Glutamatergic neuron (in vitro differentiated cells): ENCODE measurements at places on chromosomes 1 and 21.

- peak; percentile 47 for DNase-seq
Measured at GRCh38 chr1:53811414-53811851, 26.7 kb downstream of the NDC1 start.

DNA sequence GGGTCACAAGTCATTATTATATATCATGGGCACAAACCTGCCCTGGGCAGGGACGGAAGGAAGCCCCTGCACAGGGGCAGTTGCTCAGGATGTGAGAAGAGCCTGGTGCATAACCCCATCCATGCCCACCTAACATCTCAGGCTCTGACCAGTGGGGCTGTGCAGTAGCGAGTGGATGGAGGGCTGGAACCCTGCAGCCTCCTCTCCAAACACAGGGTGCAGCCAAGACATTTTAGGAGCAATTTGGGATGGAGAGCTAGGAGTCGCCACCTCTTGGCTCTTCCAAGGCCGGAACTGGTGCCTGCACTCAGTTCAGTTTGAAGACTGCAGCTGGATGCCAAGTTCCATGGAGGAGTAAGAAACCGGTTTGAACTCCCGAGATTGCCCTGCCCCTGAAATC lies 2.8 kb downstream of the MX1 start:
- no peak for DNase-seq

- no peak for DNase-seq
Measured at GRCh38 chr1:232423591-232423990, 206.3 kb downstream of the SIPA1L2 start.

GRCh38 chr1:150148837-150149270 lies 862 bp upstream of the PLEKHO1 start:
- no peak for DNase-seq

DNA sequence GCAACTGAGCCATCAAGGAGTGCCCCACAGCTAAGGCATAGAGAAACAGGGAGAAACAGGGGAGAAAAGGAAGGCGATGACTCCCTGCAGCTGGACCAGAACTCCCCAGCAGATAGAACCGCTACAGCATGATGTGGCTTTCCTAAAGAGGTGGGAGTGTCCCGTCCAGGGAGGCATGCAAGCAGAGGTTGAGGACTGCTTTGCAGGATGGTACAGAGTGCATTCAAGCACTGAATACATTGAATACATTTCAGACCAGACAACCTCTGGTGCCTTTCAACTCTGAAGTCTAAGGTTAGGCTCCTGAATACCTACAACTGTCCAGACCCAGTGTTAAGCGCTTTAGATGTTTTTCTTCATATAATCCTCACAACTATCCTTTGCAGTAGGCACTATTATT lies 13.3 kb downstream of the DLGAP3 start:
- DNase-seq = no peak

DNA sequence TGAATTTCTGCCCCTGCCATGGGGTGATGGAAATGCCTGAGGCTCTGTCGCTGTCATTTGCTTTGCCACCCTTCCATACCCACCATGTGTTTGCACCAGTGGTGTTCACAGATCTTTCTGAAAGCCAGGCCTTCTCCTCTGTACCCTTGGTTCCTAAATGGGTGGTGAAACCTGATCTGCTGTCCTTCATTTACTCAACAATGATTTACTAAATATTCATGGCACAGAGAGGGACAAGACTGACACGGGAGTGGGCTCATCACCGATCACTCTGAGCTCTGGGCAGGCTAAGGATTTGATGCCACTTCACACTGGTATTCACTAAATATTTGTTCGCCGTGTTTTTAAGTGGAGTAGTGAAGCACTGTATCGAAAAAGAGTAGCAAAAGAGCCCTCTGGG lies 40.9 kb downstream of the LRRC8B start:
- DNase-seq = no peak

GRCh38 chr21:15159382-15160020 lies 94.7 kb upstream of the NRIP1 start:
- DNase-seq = no peak

DNA sequence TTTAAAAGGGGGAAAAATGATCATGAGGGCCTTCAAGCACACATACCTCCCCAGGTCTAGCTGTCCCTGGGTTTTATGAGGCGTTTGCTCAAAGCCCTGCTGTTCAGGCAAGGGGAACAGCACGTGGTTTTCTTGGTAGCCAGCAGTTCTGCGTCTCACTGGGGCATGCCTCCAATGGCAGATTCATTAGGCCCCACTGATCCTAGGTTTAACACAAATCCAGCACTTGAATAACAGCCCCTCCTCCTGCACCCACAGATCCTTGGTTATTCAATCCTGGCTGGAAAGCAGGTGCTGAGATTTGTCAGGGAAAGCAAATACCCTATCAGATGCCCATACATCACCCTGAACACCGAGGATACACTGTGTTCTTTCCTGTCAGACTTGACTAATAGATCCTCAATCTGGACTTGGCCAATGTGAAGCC lies 106.4 kb downstream of the ZC3H11B start:
- DNase-seq = no peak

DNA sequence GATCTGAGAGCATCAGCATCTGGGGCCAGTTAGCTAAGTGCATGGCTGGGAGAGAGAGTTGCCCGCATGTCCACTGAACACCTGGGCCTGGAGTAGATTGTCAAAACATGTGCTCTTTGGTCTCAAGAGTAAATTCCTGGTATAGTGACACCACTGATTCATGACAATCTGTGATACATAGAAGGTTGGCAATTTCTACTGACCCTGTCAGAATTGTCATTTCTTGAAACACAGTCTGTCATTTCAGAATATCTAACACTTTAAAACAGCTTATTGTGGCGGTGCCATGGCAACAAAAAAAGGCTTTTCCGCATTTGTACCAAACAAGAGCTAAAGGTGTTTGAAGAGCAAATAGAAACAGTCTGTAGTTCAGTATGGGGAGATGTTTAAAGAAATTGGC lies 186.4 kb upstream of the FAM78B start:
- DNase-seq = no peak

DNA sequence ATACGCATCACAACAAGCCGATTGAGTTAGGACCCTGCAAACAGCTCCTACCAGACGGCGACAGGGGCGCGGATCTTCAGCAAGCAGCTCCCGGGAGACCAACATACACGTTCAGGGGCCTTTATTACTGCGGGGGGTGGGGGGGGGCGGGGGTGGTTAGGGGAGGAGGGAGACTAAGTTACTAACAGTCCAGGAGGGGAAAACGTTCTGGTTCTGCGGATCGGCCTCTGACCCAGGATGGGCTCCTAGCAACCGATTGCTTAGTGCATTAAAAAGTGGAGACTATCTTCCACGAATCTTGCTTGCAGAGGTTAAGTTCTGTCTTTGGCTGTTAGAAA lies 162.0 kb downstream of the RUNX1 start:
- DNase-seq = no peak

DNA sequence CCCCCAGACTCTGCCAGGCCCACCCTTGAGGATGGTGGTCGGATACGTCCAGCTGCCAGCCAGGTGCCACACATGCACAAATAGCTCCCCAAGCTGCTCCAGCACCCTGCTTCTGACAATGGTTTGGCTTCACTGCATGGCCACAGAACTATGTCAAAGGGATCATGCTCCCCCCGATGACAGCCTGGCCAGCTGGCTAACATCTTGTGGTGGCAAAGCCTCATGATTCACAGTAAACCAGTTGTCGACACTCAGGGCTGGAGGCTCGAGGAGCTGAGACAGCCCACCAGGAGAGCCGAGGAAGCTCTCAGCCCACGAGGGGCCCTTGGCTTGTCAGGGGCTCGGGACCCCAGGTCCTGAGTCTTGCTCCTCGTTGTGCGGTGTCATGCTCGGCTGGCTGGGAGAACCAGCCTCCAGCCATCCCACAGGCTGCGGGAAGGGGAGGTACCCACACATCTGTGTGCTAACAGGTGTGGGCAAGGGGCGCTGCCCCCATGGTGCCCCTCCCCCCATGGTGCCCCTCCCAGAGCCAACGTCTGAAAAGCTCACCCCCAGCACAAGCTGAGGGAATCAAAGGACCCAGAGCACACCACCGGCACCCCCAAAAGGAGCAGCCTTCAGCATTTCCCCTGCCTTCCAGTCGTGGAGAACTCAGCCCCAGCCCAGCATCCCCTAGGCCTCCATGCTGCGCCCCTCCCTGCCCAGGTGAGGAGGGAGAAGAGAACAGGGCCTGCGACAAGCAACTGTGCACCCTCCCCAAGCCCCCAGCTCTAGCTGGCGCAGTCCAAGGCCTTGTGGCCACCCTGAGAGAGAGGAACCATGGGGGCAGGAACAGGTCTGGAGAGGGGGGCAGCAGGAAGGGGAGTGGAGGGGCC lies 41.2 kb downstream of the KIF21B start:
- DNase-seq = no peak

GRCh38 chr1:3070309-3070643 lies 1.3 kb downstream of the PRDM16 start:
- no peak for DNase-seq

DNA sequence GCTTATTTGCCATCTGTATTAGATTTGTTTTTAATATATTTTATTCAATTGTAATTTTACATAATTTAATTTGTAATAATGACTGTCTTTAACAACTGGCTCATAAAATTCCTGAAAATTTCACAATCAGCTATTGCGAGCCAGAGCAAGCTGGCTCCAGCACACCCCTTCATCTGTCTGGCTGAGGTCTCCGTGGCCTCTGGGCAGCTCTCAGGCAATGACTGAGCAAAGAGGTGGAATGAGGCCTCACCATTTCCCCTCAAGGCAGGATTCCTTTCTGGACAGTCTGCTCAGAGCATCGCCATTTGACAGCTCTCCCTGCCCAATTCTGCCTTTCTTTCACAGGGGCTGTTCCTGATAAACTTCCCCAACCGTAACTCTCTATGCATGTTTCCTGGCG lies 5.8 kb upstream of the KANK4 start:
- DNase-seq = no peak

DNA sequence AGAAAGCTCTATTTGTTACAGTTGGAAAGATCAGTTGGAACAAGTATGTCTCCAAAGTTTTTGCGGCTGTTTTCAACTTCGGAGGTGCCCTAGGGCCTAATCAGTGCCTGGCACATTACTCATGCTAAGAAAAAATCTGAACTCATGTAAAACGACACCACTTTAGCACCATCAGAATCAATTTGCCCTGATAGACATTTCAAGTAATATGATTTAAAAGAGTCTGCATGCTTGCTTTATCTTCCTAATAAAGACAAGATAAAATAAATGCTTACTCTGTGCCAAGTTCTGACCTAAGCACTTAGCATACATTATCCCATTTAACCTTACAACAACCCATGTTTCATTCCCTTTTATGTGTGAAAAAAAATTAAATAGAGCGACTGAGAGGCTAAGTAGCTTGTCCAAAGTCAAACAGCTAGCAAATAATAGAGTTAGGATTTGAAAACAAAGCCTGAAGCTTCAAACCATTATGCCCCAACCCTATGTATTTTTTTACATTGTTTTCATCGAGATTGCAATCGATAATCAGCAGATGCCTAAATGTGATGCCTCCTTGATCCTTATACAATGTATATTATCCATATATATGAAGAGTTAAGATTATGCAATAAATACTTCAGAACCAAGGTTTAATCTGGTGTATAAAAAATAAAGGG lies 91.3 kb downstream of the DENND1B start:
- no peak for DNase-seq

GRCh38 chr1:51924455-51924854 lies 45.9 kb upstream of the NRDC start:
- DNase-seq = no peak

GRCh38 chr1:22241250-22241649 lies 98.4 kb upstream of the WNT4 start:
- no peak for DNase-seq

DNA sequence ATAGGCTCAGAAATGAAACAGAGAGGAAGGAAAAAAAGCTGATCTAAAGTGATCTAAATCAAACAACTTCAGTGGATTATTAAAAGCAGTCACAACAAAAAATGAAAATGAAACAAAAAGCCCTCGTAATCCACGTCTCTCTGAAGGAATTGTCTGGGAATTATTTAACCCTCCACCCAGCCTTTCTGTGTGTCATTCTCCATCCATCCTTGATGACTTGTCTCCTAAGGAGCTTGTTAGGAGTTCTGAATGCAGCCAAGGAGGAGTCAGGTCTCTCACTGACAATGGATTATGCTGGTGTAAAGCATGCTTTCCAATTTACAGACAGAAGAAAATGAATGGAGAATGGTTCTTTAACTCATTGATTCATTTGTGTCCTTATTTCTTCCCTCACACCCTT lies 359.3 kb upstream of the RUNX1 start:
- no peak for DNase-seq

DNA sequence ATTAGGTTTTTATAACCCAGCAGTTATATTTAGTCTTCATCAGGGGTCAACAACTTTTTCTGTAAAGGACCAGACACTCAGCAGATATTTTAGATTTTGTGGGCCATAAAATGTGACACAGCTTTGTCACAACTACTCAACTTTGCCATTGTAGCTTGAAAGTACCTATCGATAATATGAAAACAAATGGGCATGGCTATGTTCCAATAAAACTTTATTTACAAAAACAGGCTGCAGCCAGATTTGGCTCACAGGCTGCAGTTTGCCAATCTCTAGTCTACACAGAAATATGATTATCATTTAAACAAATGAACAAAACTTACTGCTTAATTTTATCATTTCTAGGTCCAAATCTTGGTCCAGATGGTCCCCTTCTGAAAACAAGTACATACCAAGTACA lies 23.0 kb downstream of the VAMP4 start:
- no peak for DNase-seq

- no peak for DNase-seq
Measured at GRCh38 chr1:85478366-85478765, 13.4 kb upstream of the DDAH1 start.

- DNase-seq = no peak
Measured at GRCh38 chr1:193727850-193728249, 541.4 kb upstream of the B3GALT2 start.

DNA sequence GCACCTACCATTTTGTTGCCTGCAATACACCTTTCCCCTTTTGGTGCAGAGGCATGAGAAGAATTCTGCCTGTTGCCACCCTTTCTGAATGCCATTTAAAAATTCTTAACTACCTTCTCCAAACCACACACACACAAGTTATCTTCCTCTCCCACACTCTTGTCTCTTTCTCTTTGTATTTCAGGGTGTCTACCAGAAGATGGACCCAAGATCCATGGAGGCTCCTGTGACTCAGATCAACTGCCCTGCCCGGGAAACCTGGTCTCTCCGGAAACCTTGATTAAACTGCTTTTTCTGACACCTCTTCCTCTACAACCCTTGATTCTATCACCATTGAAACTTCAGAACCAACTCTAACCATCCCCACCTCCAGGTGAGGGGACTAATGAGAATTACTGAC lies 2.4 kb upstream of the TARS2 start:
- DNase-seq = no peak

DNA sequence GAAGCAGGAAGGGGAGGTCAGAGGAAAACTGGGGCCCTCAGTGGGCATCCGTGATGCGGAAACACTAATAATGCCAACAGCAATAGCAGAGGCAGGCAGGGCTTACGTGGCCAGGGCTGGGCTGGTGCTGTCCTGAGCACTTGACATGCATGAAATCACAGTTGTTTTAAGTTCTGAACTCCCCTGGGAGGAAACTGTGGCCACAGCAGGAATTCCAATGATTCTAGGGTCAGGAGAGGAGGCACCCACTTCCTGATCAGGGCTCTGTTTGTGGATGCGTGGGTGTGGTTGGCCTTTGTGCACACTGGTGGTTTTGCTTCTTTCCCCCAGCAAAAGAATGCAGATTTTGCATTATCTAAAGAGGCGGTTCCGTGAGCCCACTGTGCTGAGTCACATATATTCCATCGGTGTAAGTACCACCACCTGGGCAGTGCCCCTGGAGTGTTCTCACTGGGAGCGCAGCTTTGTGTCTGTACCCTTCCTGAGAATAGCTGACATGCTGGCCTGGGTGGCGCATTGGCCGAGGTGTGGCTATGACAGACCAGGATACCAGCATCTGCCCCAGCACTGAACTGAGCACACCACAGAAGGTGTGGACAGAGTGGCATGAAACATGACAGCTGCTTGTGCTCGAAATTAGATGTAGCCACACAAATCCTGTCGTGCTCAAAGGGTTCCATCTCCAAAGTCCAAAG lies 71.0 kb downstream of the PDE9A start:
- DNase-seq = no peak
